ENCODE measurements at places on chromosomes 11 and 22.

DNA sequence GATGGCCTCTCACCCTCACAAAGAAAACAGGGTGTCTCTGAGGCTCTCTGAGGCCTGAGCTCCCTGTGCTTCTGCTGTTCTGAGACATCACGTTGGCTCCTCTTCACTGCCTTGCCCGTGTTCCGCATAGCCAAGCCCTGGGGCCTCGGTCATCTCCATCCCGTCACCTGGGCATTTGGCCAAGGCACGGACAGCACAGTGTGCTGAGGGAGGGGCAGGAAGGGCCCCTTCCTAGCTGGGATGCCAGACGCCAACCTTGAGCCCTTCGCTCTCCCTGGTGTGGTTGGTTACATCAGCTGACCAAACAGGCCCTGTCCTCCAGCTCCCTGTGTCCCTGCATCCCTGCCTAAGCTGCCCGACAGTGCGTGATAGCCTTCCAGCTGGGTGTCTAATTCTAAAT, 25.9 kb downstream of the MOV10L1 start:
- no peak for DNase-seq

DNA sequence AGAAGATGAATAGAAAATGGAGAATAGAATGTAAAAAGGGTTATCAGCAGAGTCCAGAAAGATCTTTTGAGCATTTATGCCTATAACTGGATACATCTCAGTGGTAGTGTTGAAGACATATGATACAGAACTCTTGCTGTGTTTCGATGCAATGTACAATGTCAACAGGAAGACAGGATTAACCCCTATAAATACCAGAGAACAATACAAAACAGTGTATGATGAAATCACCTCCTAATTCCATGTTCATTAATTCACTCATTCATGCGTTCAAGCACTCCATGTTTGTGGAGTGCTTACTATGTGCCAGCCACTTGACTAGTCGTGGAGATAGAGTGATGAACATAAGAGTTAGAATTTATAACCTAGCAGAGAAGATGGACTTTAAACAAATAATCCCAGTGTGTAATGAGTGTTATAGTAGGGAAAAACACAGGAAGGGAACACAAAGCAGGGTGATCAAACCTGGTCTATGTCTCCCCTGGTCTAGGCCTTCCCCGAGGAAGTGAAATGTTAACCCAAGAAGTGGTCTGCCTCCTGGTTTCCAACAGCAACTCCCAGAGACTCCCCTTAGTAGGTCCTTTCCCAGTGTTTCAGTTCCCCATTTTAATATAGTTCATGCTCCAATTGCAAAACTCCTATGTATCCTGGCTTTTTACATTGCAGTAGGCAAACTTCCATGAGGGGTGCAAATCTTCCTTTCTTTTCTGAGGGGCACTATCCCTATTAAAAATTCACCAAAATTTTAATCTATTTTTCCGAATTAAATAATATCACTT, 9.1 kb upstream of the SESN3 start:
- DNase-seq = no peak

GRCh38 chr11:126079621-126080124, 17.0 kb upstream of the CDON start:
- DNase-seq = no peak

GRCh38 chr22:19942157-19943081, 801 bp upstream of the TXNRD2 start:
- peak; percentile 26 for DNase-seq

- DNase-seq = no peak
Observed at GRCh38 chr22:22037740-22038139, 55.2 kb upstream of the TOP3B start.

DNA sequence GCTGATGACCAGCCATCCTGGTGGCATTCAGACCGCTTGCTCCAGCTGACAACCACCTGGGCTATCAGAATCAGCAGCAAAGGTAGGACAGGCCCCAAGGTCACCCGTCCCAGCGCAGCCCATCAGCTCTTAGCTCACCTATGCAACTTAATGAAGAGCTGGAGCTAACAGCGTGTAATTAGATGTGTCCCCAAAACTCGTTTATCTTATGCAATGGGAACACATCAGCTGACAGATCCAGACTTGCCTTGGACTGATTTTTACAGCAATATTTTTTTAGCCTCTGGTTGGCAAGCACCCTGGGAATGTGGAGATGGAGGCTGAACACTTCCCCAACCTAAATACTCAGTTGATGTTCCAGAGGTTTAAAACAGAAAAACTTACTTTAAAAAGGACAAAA, 76.0 kb downstream of the PACSIN2 start:
- DNase-seq = no peak

Measured in NCI-H446 treated with DMSO at 0.1 percent for 48 hours (cell line).